ENCODE measurements at places on chromosomes 4 and X.

DNA sequence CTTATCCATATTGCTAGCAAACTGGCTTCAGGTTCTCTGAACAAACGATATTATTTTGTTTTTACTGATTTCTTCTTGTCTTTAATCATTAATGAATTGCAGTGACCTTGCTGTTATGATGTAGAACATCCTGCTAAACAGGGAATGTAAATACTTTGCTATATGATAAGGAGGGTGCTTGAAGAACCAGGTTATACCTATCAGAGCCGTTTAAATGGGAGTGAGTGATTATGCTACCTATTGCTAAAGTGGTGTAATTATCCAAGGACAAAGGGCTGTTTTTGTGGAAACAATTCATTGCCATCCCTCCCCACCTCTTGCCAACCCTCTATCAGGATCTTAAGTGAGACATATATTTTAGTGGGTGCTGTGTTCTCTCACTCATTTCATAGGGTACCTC is 788.9 kb downstream of the RPA4 start:
- DNase-seq, result no peak

- no peak for DNase-seq
These were observed 227.7 kb downstream of the USP46 start for GRCh38 chr4:52431410-52431809.

- no peak for DNase-seq
These were observed 475.5 kb downstream of the CCSER1 start for GRCh38 chr4:90602726-90603125.

- no peak for DNase-seq
These were observed 42.7 kb downstream of the TAPT1 start for GRCh38 chr4:16183604-16184003.
